ENCODE measurements at places on chromosomes 6 and 20.

GRCh38 chr6:40623932-40624331 lies 36.8 kb upstream of the LRFN2 start:
- no peak overlapping the region for H3K4me3 ChIP-seq
- H3K36me3 ChIP-seq: no peaks in the 10 kb centered on the region
- no peaks in the 10 kb centered on the region for H3K4me1 ChIP-seq
- no peak overlapping the region for H3K27ac ChIP-seq
- no peak for DNase-seq

DNA sequence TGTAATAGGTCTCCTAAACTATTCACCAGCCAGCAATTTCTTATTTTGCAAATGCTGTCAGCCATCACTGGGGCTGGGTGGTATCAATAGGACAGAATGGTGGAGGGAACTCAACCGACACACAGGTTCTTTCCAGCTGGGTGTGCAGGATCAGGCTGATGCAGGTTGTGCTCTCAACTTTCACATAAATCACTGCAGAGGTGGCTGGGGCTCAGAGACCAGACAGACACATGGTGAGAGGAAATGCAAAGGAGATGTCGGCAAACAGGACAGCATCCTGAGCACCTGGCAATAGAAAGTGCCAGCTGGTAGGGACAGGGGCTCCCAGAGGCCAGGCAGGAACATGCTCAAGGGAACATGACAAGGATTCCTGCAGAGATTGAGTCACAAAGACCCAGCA lies 254.9 kb downstream of the SOD2 start:
- H3K4me3 ChIP-seq: no peak overlapping the region
- no peak for DNase-seq
- no peaks in the 10 kb centered on the region for H3K4me1 ChIP-seq
- H3K27me3 ChIP-seq: peaks cover 10% of the 10 kb centered on the region

DNA sequence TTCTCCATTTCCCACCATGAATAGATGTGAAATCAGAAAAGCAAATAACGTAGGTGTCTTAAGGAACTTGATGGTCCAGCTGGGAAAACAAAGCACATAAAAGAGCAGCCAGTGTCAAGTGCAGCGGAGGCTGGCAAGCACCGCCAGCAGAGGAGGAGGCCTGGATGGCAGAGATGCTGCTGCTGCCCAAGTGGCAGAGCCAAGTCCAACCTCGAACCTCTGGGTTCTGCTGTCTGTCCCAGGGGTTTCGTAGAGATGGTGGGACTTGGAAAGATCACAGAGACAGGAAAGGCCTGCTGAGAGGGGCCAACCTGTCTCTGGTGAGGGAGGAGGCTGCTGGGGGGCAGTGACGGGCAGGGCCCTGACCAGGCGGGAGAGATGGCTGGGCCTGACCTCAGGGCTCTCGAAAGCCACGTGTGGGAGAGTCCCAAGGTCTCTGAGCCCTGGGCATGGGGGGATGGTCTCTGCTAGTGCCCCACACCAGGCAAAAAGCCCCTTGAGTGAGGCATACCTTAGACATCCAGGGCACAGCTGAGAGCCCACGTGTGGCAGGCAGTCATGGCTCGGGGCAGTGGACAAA lies 77.3 kb downstream of the TCP11 start:
- no peak overlapping the region for H3K27ac ChIP-seq
- H3K36me3 ChIP-seq: no peaks in the 10 kb centered on the region
- H3K27me3 ChIP-seq: no peaks in the 10 kb centered on the region
- no peak overlapping the region for H3K4me3 ChIP-seq

DNA sequence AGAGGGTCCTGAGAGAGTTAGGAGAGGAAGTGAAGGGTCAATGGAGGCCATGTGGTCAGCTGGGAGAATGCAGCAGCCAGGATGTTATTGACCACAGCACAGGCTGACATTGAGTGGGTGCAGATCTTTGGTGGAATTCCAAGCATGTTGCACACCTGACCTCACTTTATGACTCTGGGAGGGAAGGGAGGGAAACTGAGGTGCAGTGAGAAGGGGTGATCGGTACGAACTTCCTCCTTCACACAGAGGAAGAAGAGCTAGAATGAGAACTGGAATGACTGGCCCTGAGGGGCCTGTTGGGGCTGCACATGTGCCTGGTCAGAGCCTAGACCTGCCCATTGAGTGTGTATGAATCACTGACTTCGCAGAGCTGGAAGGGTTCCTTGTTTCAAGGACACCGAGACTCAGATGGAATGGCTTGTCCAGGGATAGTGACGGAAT lies 9.8 kb downstream of the FAM83D start:
- DNase-seq: no peak
- peaks cover 17% of the 10 kb centered on the region for H3K4me1 ChIP-seq
- H3K27ac ChIP-seq: no peak overlapping the region
- no peaks in the 10 kb centered on the region for H3K27me3 ChIP-seq
- no peak overlapping the region for H3K4me3 ChIP-seq

DNA sequence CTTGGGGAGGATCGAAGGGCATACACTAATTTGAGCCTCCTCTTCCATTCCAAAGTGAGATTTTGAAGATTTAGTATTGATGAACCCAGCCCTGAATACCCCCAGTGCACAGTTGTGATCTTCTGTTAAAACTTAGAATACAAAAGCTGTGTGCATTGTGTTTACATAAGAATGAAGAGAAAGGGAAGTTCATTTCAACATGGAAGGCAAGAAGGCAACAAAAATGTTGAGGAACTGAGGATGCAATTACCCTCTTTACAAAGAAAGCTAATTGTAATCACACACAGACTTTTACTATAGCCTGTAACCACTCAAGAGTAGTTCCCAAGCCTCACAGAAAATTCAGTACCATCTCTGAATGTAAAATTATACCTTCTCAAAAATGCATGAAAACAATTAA lies 49.3 kb downstream of the GFOD1 start:
- peaks cover 31% of the 10 kb centered on the region for H3K4me1 ChIP-seq
- H3K27me3 ChIP-seq: no peaks in the 10 kb centered on the region
- no peak overlapping the region for H3K4me3 ChIP-seq
- peaks cover 2% of the 10 kb centered on the region for H3K36me3 ChIP-seq
- no peak overlapping the region for H3K27ac ChIP-seq
